Activated CD4-positive, alpha-beta memory T cell treated with anti-CD3 and anti-CD28 coated beads, Interleukin-2, amount 10 ng/mL, durations not matched to agents 7 days and 5 days (primary cell): ENCODE measurements at places on chromosomes 16 and 17.

- no peak for DNase-seq
Observed at GRCh38 chr16:54165912-54166865, 120.4 kb downstream of the IRX3 start.

DNA sequence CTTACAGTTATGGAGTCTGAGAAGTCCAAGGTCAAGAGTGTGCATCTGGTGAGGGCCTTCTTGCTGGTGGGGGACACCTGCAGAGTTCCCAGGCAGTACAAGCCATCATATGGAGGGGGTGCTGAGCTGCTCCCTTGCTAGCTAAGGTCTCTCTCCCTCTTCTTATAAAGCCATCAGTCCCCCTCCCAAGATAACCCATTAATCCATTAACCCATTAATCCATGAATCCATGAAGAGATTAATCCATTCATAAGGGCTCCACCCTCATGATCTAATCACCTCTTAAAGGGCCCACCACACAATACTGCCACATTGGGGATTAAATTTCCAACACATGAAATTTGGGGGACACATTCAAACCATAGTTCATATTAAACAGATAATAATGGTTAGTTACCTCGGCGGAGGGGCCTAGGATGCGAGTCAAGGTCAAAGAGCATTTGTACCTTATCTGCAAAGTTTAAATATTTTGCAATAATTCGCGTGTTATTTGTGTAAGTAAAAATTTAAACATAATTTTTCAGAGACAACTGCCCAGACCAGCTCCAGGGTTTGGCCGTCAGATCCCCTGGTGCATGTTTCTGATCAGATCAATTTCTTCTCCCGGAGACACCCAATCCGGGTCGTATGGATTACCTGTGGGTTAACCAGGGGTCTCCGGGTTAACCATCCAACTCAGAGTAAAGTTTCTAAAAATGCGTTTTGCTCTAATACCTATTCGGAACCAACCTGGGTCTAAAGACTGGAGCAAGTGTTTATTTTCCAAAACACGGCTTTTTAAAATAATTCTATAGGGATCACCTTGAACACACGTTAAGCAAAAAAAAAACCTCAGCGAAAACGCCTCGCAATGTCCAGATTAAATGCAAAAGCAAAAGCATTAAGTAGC lies 740 bp upstream of the POLR3E start:
- no peak for DNase-seq

- DNase-seq, result no peak
Observed at GRCh38 chr16:50246299-50247122, 19.8 kb upstream of the ADCY7 start.

DNA sequence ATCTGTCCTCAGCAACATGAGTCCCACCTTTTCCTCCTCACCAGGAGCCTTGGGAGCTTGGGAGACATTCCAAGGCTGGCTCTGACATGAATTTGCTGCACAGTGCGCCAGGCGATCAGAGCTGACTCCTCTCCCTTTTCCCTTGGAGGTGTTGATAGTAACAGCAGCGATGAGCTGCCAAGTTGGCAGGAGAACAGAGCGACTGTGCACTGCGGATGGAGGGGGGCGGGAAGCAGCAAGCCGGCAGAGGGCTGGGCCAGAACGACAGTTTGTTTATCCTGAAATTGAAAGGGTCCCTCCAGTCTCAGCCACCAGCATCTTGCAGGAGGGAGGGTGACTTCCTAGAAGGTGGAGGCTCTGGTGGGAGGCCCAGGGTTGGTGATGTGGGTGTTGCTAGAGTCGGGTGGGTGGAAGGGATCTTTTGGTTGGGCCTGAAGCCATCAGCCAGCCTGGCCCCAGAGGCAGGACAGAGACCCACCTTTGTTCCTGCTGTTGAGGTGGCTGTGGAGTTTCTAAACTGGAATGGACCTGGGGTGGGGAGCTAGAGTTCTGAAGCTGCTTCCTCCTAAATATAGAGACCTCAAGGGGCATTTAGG lies 22.5 kb upstream of the DYNLL2 start:
- DNase-seq, result no peak

- DNase-seq, result peak; percentile 17
Observed at GRCh38 chr17:8629371-8630226, 926 bp downstream of the MYH10 start.

DNA sequence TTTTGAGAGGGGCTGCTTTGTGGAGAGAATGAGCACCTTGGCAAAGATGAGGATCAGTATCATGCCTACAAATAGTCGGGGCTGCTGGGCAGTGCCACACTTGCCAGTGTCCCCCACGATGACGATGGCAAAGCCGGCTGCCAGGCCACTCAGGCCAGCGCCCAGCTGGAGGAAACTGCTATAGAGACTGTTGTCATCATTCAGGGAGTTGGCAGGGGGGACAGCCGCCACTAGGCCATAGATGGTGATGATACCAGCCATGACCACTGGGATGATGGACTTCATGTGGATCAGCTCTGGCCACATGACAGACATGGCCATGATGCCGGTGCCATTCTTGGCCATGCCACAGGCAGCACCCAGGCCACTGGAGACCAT lies 23.8 kb downstream of the MINK1 start:
- no peak for DNase-seq

- no peak for DNase-seq
Observed at GRCh38 chr16:27239026-27239425, 29.5 kb downstream of the NSMCE1 start.

DNA sequence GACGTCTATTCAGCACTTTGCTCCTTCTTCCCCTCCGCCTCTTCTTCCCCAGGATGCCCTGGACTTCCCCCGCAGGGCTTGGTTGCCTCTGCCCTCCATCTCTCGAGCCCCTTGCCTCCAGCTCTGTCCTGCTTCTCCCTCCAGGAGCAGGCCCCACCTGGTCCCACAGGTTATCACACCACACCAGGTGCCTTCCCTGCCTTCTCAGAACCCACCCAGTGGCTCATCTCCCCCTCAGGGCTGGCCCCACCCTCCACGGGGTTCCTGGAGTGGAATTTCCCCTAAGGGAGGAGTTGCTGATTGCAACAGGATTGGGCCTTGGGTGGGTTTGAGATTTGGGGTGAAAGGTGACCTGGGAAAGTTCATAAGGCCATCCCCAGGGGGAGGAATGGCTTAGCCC lies 49.0 kb upstream of the TAC4 start:
- DNase-seq, result no peak

DNA sequence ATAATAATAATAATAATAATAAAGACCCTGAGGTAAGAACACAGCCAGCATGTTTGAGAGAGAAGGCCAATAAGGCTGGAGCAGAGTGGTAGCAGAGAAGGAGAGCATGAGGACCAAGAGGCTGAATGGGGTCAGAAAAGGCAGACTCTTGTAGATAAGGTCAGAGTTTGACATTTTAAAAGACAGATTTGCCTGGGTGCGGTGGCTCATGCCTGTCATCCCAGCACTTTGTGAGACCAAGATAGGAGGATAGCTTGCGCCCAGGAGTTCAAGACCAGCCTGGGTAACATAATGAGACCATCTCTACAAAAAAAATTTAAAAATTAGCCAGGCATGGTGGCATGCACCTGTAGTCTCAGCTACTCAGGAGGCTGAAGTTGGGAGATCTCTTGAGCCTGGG lies 11.0 kb upstream of the WFIKKN2 start:
- DNase-seq, result no peak

DNA sequence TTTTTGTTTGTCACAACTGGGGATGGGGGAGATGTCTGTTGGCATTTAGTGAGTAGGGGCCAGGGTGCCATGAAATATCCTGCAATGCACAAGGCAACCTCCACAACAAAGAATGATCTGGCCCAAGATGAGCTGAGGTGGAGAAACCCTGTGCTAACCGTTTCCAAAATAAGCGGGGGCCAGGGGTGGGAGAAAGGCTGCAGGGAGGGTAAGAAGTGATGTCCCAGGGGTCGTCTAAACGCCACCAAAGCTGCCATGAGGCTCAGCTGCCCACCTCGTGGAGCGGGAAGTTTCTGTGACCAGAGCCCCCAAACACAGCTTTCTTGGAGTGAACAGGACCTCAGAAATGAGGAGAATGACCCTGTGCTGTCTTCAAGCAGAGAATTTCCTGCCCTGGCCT lies 76.5 kb upstream of the CDH5 start:
- no peak for DNase-seq

- DNase-seq, result no peak
Observed at GRCh38 chr16:75758215-75758614, 31.9 kb upstream of the CPHXL start.

DNA sequence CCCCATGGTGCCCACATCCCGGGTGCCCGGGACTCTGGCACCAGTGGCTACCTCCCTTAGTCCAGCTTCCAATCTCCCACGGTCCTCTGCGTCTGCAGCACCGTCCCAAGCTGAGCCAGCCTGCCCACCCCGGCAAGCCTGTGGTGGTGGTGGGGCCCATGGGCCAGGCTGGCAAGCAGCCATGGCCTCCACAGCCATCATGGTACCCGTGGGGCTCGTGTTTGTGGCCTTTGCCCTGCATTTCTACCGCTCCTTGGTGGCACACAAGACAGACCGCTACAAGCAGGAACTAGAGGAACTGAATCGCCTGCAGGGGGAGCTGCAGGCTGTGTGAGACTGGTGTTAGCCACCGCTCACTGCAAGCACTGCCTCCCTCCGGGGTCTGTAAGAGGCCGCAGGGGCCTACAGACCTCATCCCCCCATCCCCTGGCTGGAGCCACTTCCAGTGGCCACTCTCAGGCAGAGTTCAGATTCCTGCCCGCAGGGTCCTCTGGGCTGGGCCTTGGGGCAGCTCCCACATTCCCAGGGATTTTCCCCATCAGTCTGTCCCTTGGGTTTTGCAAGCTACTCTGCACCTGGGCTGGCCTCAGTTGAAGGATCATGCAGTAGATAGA lies 3.9 kb upstream of the SETD1A start:
- peak; percentile 75 for DNase-seq

GRCh38 chr16:54123766-54124165 lies 162.8 kb downstream of the IRX3 start:
- DNase-seq, result no peak

GRCh38 chr16:67661101-67661761 lies 471 bp downstream of the PARD6A start:
- peak; percentile 47 for DNase-seq

GRCh38 chr16:60776281-60776680 lies 1260.0 kb downstream of the CDH8 start:
- no peak for DNase-seq

- DNase-seq, result no peak
Observed at GRCh38 chr16:8867932-8868415, 832 bp downstream of the CARHSP1 start.

DNA sequence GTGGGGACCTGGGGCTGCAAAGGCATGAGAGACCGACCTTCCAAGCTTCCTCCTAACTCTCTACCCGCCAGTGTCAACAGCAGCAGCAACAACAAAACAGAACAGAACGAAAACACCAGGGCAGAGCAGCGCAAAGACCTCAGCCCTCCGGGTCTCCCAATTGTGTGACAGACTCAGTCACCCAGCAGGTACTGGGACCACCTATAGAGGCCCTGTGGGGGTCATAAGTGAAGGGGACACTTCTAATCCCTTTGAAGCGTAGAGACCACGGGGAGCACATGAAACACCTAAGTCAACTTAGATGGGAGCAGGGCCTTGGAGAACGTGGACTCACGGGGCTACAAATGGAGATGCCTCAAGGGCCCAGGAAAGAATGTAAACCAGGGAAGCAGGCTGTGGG lies 12.6 kb upstream of the CCDC182 start:
- DNase-seq, result no peak

DNA sequence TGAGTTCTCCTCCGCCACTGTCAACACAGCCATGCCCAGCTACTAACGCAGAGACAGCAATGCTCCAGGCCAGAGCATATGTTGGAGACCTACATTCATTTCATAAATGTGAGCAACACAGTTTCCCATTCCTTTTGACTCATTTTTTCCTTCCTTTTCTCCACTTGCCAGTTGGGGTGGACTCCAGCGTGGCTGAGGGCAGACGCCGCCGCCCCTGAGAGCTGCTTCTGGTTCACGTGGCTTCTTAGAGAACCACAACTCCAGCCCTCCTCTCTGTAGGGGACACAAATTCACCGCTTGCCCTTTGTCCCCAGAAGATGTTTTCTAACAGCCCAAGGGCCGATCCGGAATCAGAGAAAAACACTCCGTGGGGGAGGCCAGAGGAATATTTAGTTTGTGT lies 45.8 kb upstream of the ZCCHC14 start:
- no peak for DNase-seq

- no peak for DNase-seq
Observed at GRCh38 chr17:67021196-67021595, 23.2 kb upstream of the CACNG1 start.

DNA sequence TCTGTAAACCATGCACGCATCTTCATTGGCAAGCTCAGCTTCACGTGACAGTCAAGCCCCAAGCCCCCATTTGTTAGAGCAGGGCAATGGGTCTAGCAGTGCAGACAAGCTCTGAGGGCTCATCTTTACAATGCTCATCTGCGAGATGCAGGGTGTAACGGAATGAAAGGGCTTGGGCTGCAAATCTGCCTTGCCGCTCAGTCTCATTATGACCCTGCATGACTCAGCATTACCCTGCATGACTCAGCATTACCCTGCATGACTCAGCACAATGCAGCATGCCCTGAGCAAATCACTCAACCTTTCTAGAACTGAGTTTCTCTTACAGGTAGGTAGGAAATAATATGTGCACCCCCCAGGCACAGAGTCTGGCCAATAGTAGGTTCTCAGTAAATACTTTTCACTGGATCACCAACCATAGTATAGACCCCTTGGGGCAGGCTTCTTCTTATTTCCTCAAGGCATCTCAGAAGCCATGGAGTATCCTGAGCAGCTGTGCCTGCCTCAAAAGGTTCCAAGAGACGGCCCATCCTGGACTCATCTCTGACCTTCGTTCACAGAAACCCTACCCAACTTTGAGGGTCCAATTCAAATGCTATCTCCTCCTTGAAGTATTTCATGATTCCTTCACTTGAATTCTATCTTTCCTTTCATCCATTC lies 391.3 kb upstream of the CDH5 start:
- DNase-seq, result no peak

DNA sequence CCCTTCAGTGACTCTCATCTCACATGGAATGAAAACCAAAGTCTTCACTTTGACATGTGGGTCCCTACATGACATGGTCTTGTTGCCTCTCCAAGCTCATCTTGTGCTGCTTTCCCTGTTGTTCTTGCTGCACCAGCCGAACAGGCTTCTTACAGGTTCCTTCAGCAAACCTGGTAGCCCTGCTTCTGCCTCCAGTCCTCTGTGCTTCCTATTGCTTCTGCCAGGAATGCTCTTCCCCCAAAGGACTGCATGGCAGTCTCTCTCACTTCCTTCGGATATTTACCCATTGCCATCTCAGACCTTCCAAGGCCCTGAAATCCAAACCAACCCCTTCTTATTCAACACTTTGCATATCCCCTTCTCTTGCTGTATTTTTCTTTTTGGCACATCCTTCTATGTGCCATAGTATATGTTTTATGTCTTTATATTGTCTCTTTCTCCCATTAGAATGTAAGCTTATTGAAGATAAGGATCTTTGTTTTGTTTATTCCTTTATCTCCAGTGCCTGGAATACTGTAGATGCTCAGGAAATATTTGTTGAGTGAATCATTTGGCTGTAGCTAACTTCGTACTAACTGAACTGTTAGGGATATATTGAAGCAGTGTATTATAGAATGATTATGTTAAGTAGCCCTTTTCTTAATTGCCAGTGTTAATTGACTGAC lies 57.9 kb upstream of the SLC12A3 start:
- no peak for DNase-seq

- DNase-seq, result no peak
Observed at GRCh38 chr17:79916991-79917901, 78.0 kb upstream of the CBX4 start.

GRCh38 chr16:74268372-74268782 lies 28.2 kb upstream of the PSMD7 start:
- no peak for DNase-seq

GRCh38 chr17:76992891-76993290 lies 124.7 kb downstream of the MGAT5B start:
- DNase-seq, result no peak

GRCh38 chr17:16515933-16516332 lies 23.9 kb upstream of the LRRC75A start:
- DNase-seq, result no peak

- no peak for DNase-seq
Observed at GRCh38 chr16:12901597-12902461, at the start of gene SHISA9. Gene SHISA9, plus strand, starts transcription at chr16:12901598.
